Progenitor cell of endocrine pancreas (in vitro differentiated cells): ENCODE measurements at places on chromosomes 5 and 9. TPM values are rescaled to one million over a fixed set of nuclear protein-coding genes. Genes with fewer than 3 reads are reported as not detected.

- no peak overlapping the region for H3K27ac ChIP-seq
- no peaks in the 10 kb centered on the region for H3K36me3 ChIP-seq
Observed at GRCh38 chr5:141838326-141839014, 39.7 kb downstream of the PCDH1 start.

DNA sequence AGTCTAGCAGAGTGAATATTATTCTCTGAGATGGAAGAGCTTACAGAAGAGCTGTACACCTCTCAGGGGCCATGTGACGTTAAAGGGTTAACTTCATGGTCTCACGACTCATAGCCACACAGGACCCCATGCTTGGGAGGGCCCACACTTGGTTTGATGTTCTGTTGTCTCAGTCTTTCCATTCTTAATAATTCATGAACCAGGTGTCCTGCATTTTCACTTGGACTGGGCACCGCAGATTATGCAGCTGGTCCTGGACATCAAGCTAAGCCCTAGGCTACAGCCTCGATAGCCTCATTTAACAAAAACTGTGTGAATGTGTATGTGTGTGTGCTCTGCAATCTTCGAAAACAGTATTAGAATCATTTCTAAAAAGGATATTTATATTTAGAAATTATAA lies 323.5 kb downstream of the PLK2 start:
- H3K4me1 ChIP-seq = no peaks in the 10 kb centered on the region
- no peaks in the 10 kb centered on the region for H3K36me3 ChIP-seq
- DNase-seq = no peak
- H3K27ac ChIP-seq = no peak overlapping the region
- no peak overlapping the region for H3K4me3 ChIP-seq
- H3K27me3 ChIP-seq = no peaks in the 10 kb centered on the region

The LURAP1L gene
- 11.0 and 11.4 TPM in 2 replicates for total RNA-seq

The TMC1 gene
- total RNA-seq = not detected in 2 replicates

The PCDH12 gene
- total RNA-seq = not detected in 2 replicates
